ENCODE measurements at places on chromosomes 11 and 22.

- no peak for DNase-seq
Observed at GRCh38 chr11:117195258-117195657, 3.9 kb upstream of the TAGLN start.

DNA sequence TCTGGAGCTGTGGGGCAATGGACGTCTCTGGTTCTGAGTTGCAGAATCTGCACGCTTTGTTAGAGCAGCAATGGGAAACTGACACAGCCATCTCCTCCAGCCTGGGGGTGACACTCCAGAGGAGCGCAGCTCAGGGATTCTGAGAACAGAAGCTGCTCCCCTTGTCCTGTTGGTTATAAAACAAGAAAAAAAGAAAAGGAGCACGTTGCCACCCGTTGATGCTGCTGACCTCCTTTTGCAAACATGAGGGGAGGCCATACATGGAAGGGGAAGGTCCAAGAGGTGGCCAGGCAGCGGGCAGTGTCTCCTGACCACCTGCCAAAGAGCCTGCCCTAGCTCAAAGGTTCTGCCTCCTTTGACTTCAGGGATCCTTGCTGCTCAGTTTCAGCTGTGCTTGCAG, 61.0 kb downstream of the SPATA19 start:
- DNase-seq, result no peak

- DNase-seq, result no peak
Observed at GRCh38 chr22:37300551-37301017, 18.3 kb downstream of the CYTH4 start.

DNA sequence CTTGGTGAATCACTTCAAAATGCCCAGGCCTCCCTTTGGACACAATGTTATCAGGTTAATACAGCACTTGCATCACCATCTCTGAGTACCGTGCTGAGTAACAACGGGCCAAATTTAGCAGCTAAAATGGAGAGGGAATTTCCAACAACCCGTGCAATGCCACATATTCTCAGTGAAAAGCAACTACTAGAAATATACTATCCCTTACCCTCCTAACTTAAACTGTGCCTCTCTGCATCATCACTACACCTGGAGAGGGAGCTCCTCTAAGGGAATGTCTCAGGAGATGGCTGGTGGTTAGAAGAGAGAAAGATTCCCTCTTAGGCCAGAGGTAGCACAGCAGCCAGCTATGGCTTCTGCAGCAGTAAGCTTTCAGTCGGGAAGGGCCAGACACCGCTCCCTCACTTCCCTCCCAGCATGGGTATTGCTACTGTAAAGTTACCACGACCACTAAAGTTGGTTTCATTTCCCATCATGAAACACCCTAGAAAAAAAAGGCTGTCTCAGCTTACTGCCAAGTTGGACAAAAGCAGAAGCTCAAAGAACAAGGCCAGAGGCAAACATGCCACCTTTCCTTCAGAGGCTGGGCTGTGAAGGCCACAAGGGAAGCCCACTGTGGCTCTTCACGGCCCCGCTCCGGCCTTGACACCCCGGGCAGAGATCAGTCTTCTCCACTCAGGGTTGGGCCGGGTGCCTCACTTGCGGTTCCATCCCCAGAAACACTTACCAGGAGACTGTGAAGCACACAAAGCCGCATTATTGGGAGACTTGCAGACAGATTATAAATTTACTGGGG, 3.9 kb downstream of the MAML2 start:
- DNase-seq, result no peak

DNA sequence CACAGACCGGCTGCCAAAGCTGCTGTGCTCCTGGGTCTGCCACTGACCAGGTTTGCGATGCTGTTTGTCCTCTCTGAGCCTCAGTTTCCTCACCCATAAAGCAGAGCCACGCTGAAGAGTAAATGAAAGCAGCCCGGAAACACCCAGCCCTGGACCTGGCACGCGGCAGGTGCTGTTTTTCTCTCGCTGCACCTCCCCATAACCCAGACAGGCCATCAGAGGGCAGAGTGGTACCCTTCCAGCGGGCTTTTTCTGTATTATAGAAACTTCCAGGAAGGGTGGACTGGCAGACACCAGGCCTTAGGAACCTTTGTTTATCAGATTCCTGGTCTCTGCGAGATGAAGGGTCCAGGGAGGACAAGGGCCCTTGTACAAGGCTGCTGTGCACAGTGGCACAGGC, 17.9 kb upstream of the FGF19 start:
- no peak for DNase-seq

GRCh38 chr11:113091481-113091780, 130.2 kb downstream of the NCAM1 start:
- no peak for DNase-seq

- no peak for DNase-seq
Observed at GRCh38 chr11:28743061-28743550, 634.9 kb downstream of the METTL15 start.

DNA sequence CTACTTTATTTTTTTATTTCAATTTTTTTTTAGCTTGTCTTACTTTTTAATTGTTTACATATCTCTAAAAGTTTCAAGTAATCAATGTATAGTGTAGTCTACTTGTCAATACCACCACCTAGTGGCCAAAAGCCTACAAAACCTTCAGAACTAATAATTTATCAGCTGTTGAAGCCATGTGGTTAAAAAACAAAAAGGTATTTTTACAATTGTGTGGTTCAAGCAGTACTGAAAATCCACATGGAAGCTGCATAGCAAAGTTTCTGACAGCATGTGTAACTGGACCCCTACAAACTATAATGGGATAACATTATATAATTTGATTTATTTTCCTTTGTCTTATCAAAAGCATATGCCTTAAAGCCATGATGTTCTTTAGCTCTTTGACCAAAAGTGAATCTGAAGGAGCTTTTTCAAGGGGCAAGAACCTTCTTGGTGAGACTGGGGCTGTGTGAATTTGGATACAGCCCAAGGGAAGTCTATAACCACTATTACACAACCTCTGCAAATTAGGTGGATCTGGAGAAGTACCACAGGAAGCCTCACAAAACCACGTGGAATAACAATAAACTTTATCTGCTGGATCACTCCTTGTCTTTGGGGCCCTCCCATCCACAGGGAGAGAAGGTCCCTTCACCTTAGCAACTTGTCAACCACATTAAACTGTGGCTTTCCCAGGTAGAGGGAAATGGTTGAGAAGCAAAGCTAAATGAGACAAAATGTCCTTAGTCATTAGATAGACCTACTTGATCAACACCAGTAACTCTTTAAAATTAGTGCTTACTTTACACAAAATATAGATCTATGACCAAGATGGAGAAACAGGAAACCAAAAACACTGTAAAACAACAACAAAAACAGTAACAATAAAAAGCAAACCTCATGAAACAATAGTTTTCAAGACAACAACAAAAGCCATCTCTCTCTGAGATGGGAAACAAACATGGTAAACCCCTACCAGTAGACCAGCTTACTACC, 9.9 kb downstream of the NARS2 start:
- no peak for DNase-seq

- DNase-seq, result no peak
Observed at GRCh38 chr11:28636566-28636965, 528.4 kb downstream of the METTL15 start.

GRCh38 chr22:45248832-45249561, 8.3 kb upstream of the KIAA0930 start:
- DNase-seq, result no peak

GRCh38 chr11:106828976-106829375, 189.3 kb downstream of the GUCY1A2 start:
- DNase-seq, result no peak

DNA sequence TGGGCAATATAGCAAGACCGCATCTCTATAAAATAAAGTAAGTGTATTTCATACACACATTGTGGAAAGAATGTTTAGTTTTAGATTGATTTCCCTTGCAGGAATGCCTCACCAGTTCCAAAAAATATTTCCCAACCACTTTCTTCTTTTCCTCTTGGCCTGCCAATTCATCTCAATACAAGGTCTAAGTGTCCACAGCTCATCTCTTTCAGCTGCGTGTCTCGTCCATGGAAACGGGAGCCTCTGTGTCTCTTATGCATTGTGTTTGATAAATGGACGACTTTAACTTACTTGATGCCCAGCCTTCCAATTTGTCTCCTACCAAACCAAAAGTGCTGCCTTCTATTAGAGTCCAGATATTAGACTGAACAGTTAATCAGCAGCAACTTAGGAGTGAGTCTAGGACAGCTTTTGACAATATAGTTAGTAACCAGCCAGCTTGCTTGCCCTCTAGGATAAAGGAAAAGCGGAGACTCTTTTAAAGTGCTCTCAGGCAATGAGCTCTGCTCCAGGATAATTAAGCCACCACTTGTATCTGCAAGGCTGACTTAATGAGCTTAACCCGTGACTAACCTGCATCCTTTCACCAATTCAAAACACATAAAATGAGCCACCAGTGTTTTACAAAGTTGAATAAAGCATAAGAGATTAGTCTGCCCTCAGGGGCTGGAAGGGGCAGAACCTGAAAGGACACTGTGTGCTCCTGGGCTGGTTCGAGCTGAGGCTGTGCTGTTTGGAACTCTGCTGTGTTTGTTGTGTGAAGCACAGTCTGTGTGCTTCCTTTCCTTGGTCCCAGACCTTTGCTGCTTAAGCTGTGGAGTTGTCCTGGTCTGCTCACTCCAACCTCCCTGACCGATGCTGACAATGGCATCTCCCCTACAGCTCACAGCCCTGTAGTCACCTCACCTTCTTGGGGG, 27.5 kb downstream of the FBXO7 start:
- DNase-seq, result no peak

DNA sequence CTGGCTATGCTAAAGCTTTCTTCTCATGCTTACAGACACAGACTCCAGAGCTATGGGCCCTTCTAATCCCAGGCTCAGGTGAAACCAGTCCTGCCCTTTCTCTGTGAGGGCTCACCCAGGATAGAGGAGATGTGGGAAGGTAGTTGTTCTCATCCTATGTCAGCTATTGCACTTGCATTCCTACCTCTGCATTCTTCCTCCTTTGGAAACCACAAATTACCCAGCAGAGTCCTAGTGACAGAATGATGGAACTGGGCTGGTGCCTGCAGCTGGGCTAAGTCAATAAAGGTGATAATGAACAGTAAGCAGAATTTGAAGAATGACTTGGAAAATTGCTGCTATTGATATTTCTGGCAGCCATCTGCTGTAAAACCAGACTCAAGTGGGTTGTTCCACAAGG, 560.0 kb downstream of the TMEM135 start:
- no peak for DNase-seq

- DNase-seq, result no peak
Observed at GRCh38 chr11:124791626-124792341, 8.4 kb downstream of the MSANTD2 start.

DNA sequence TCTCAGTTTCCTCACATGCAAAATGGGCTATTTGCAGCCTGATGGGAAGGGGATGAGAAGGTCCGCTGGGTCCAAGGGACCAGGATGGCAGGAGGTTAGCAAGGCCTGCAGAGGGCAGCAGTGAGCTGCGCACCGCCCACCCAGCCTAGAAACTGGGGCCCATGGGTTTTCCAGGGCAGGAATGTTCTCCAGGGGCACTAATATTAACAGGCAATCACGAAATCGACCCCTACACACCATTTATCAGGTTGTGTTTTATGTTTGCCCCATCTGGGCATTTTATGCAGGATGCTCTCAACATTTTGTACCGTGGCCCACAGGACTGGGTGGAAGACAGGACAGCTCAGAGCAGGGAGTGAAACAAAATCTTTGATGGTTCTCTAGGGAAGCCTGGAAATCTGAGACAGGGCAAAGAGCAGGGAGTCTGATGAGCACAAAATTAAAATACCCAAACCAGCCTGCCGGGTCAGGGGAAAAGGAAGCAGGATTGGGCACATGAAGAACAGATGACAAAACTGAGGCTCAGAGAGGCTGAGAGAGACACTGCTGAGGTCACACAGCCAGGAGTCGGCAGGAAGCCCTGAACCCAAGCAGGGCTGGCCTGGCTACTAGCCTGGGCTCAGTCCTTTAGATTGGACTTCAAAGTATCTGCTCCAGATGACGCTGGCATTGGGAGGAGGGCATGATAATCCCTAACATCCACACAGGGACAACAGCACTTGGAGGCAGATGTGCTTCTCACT, 1.6 kb upstream of the BCR start:
- DNase-seq, result peak; percentile 55

- DNase-seq, result no peak
Observed at GRCh38 chr11:78350646-78351165, 66.9 kb downstream of the GAB2 start.

DNA sequence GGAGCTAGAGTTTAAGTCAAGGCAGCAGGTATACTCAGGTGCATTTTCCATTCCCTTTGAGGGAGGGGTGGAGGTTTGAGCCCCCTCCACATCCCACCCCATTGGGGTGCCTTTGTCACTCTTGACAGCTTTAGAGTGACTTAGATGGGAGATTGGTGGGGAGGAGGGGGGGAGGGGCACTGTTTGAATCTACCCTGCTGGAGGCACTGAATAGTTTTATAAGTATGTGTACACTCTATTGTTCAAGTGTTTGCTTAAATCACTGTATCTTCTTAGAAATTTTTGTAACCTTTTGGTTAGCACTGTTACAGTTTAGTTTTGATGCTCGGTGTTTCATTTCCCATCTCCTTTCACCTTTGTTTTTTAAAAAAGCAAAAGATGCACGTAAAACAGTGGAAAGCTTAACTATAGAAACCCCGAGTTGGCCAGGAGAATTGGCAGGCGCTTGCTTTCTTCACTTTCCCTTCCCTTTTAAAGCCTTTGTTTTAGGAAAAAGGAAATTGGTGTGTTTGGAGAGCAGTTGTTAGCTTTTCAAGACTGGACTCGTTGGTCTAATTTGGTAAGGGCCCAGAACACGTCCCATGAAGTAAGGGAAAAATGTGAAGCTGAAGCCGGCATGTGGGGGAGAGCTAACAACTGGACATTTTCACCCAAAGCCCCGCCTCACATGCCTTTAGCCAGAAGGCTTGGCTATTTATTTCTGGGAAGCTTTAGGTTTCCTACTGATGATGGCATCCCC, 42.8 kb downstream of the TNRC6B start:
- no peak for DNase-seq

- no peak for DNase-seq
Observed at GRCh38 chr11:93604008-93604660, 57.3 kb upstream of the CEP295 start.

GRCh38 chr11:22922672-22923071, 62.4 kb upstream of the CCDC179 start:
- no peak for DNase-seq
